ENCODE measurements at places on chromosomes 12 and 14.

DNA sequence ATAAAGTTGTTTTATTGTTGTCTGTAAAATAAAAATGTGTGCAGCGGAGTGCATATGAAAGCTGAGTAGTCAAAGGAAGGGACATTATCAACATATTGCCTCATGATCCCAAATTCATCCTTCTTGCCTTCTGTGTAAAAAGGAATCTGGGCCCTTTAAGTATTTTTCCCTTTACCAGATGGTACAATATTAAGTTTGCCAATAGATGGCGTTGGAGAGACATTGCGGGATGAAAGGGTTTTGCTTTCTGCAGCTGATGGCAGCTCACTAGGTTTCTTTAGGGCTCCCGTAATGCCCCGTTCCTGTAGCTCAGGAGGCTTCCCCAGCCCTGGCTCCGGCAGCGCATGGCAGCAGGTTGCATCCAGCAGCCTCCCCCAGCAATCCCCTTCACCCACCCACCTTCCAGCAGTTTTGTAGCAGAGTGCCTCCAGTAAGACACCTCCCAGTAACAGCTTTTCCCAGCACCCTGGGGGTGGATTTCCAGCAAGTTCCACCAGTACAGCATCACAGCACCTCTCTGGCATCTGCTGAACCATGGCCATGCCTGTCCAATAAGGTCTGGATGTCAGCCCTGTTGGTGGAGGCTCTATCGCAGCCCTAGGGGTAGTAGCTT, 354.4 kb downstream of the MED13L start:
- no peak for DNase-seq

- no peak for DNase-seq
Observed at GRCh38 chr14:102695167-102695555, 82.1 kb upstream of the TRAF3 start.

GRCh38 chr14:59576332-59577294, at the start of gene CCDC175:
CCDC175 (minus strand) TSS chr14:59576812; CDS start chr14:59576775, 37 bp downstream.
- peak; percentile 95 for DNase-seq

DNA sequence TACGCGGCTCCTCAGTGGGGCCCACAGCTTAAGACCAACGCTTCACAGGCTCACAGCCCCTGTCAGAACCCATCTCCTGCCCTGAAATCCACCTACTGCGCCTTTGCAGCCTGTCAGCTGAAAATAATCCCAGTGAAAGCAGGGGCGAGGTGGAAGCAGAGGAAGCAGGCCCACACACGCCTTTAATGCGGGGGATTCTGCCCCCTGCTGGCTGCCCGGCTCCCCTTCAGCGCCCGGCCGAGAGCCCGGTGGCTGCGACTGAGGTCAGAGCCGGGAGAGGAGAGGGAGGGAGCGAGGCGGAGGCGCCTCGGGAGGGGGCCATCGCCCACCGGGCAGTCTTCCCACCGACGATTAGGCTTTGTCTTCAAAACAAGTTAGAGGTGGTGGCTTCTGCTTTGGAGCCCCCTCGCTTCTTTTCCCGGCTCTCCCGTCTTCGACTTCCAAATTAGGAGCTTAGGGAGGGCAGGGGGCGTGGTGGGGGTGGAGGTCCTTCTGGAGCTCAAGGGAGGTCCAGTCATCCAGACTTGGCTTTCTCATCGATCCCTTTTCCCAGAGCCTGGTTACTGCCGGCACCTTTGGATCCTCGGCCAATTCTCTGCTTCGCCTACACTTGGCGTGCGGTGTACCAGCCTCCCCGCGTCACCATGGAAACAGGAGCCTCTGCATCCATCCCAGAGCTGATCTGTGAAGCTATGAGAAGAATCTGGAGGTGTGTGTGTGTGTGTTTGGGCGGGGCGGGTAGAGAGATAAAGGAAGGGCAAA, 25.2 kb upstream of the RND1 start:
- DNase-seq: peak; percentile 21

GRCh38 chr12:130765186-130765659, 49.1 kb upstream of the RIMBP2 start:
- no peak for DNase-seq

GRCh38 chr12:100473716-100474150, at the start of gene NR1H4:
NR1H4 (plus strand) TSS chr12:100473866; CDS start chr12:100493324, 19,458 bp downstream.
- DNase-seq: no peak

DNA sequence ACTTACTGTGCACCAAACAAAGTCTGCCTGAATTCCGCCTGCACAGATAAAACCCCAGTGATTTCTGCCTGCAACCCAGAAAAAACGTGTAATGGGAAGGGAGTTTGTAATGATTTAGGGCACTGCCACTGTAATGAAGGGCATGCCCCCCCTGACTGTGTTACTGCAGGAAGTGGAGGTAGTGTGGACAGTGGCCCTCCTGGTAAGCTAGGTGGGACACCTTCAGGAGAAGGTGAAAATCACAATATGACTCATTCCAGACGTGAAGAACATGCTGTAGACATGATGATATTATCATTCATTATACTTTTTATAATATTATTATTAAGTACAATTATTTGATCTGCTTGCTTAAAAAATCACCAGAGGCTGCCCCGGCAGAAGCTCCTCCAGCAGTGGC, 59.2 kb downstream of the MAPKAPK5 start:
- DNase-seq: no peak

DNA sequence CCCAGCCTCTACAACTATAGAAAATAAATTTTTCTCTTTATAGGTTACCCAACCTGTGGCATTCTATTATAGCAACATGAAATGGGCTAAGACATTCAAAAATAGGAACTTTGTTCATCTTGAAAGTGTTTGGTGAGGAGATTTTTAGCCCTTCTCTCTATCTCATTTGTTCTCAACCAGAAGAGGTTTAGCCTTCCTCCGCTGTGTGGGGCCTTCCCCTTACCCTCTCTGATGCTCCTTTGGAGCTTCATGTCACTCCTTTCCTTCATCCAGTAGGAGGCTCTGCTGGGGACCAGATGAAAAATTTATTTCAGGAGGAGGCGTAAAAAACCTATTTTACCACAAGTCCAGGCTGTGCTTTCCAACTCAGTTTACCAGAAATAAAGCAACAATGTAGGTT, 94.1 kb downstream of the RTN1 start:
- DNase-seq: no peak

GRCh38 chr12:86091681-86092080, 164.5 kb downstream of the MGAT4C start:
- DNase-seq: no peak

GRCh38 chr14:58048219-58048618, 103.8 kb downstream of the ARMH4 start:
- no peak for DNase-seq

DNA sequence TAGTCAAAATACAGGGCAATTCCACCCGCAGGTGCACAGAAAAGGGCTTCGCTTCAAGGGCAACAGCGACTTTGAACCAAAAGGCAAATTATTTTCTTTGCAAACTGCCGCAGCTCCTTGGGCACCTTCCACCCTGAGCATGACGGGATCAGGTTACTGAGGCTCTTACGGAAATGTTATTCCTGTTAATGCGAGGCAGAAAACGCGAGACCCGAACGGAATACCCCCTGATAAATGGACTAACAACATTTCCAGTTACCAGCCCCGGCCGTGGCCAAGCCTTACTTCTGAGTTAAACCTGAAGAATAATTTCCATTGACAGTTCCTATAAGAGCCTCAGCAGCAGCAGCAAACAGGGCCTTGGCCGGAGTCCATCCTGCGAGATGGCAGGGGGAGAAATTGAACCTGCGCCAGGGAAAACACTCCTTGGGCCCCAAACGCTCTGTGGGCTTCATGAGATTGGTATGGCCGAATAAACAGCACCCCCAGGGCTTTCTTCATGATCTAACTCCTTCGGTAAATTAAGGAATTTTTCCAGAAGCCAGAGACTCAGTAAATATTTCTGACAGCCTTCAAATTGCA, 70.0 kb upstream of the DICER1 start:
- peak; percentile 43 for DNase-seq

GRCh38 chr12:14113031-14113430, 131.6 kb upstream of the GRIN2B start:
- no peak for DNase-seq

DNA sequence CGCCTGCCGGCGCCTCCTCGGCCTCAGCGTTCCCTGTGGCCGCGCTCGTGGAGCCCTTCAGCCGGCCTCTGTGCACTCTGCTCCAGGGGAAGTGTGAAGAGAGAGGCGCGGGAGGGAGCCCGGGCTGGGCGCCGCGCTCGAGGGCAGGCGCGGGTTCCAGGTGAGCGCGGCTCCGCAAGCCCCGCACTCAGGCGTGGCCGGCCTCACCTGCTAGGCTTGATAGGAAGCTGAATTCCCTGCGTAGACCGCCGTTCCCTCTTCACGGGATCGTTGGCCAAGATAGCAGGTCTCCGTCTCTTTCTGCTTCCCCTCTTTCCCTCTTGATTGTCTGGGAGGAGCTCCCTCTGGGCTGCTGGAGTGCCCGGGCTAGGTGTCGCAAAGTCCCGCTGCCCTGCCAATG, 89.7 kb downstream of the ASCL4 start:
- DNase-seq: peak; percentile 18

- DNase-seq: no peak
Observed at GRCh38 chr14:91311284-91311662, 66.8 kb upstream of the GPR68 start.

DNA sequence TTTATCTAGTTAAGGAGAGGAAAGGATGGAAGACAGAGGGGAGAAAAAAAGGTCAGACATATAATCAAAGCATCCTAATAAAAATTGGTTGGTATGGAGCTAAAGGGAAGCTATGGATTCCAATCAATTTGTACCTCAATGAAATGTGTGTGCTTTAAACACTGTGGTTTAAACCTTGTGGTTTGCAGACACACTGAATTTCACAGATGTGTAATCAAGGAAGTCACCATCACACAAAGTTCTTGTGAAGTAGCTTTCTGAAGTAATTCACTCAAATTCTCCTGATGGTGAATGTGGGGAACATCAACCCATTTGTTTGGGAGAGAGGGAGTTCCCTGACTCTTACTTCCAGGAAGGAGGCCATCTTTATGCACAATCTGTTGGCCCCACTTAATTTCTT, 243.3 kb upstream of the KRR1 start:
- DNase-seq: no peak

DNA sequence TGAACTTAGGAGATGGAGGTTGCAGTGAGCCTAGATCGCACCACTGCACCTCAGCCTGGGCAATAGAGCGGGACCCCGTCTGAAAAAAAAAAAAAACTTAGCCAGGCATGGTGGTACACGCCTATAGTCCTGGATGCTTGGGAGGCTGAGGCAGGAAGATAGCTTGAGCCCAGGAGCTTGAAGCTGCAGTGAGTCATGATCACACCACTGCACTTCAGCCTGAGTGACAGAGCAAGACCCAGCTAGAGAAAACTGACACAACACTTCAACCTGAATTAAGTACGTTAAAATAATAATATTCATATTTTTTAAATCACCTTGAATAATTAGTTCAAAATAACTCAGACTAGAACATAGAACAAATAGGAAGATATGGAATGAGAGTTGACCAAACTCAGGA, 5.7 kb upstream of the CATSPERB start:
- DNase-seq: no peak

- DNase-seq: no peak
Observed at GRCh38 chr12:124901003-124901402, 13.4 kb downstream of the UBC start.

- DNase-seq: no peak
Observed at GRCh38 chr12:123727878-123728277, 15.7 kb downstream of the ATP6V0A2 start.

GRCh38 chr14:37848985-37849621, 253.7 kb downstream of the TTC6 start:
- no peak for DNase-seq

GRCh38 chr12:31482816-31483215, 108.1 kb downstream of the DENND5B start:
- DNase-seq: no peak

DNA sequence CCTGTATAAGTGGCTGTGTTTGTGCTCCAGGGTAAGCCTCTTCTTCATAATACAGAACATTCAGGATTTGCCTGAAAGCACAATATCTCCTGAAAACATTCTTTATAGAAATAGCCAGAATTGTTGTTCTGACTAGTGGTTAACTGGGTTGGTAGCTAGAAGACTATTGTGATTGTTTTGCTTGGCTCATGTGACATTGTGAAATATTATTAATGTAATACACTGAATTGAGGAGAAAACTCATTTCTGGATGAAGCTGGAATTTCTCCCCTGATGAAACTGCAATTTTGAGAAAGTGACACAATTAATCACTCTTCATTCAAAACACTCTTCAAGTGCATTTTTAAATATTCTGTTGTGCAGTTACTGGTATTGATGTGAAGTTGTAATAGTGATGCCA, 172.3 kb upstream of the PTPRQ start:
- no peak for DNase-seq

- no peak for DNase-seq
Observed at GRCh38 chr14:52049271-52049670, 19.6 kb downstream of the NID2 start.

DNA sequence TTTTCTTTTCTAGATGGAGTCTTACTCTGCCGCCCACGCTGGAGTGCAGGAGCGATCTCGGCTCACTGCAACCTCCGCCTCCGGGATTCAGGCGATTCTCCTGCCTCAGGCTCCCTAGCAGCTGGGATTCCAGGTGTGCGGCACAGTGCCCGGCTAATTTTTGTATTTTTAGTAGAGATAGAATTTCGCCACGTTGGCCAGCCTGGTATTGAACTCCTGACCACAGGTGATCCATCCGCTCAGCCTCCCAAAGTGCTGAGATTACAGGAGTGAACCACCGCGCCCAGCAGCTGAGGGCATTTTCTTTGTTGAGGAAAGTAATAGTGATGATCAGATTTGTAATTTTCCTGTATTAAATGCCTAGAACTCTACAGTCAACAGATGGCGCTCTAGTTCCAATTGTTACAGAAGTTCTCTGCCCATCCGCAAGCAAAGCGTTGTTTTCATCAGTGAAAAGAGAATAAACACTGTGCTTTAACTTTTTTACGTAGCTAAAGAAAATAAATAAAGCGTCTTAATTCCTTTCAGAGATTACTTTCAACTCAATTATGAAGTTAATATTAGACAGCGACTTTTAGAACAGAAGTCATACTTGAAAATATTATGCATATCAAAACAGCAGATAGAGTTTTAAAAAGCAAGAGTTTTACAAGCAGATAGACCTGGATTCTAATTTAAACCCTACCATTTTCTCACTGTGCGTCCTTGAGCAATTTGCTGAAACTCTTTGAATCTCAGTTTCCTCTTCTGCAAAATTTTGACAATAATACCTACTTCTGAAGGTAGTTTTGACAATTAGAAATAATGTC, 335.1 kb downstream of the DUSP6 start:
- peak; percentile 79 for DNase-seq

DNA sequence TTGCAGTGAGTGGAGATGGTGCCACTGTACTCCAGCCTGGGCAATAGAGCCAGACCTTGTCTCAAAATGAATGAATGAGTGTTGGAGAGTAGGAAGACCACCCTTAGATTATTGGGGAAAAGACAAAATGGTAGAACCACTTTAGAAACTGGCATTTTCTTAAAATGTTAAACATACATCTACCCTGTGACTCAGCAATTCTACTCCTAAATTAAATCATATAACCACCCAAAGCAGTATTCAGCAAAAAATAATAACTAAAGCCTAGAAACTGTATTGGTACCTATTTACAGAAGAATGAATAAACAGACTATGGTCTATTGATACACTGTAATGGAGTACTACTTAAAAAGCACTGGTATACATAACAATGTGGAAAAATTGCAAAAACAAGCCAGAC, 9.1 kb downstream of the NUP37 start:
- no peak for DNase-seq
